Pancreas (tissue), 10 donors: ENCODE measurements at places on chromosomes 12 and 14.

GRCh38 chr12:132469423-132469822, 20.5 kb upstream of the FBRSL1 start:
- no peak overlapping the region for H3K27ac ChIP-seq
- no peak for DNase-seq
- H3K27me3 ChIP-seq = no peaks in the 10 kb centered on the region
- H3K4me1 ChIP-seq = no peaks in the 10 kb centered on the region
- no peak overlapping the region for H3K4me3 ChIP-seq
- no peaks in the 10 kb centered on the region for H3K36me3 ChIP-seq

GRCh38 chr14:77324289-77324688, 3.5 kb downstream of the GSTZ1 start:
- DNase-seq = no peak
- H3K27ac ChIP-seq = no peak overlapping the region
- H3K27me3 ChIP-seq = no peaks in the 10 kb centered on the region
- H3K36me3 ChIP-seq = no peaks in the 10 kb centered on the region
- no peak overlapping the region for H3K4me3 ChIP-seq

GRCh38 chr12:29578731-29579130, 81.2 kb upstream of the OVCH1 start:
- no peak overlapping the region for H3K27ac ChIP-seq
- H3K4me3 ChIP-seq = no peak overlapping the region
- H3K4me1 ChIP-seq = no peaks in the 10 kb centered on the region
- DNase-seq = no peak
- no peaks in the 10 kb centered on the region for H3K36me3 ChIP-seq

DNA sequence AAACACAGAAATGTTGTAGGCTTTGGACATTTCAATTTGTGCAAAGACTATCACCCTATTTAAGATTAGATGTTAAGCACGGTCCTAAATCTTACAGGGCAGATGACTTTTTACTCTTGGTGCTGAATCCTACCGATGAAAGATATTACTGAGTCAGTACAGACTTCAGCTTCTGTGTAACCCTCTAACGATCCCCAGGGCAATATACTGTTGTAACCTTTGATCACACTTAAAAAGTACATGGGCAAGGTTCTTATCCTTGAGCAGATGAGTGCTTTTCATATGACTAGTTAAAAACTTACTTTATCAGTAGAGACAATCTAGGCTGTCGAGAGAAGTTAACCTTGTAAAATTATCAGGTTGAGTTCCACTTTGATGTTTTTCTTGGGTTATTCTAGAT, 22.5 kb downstream of the PDE3A start:
- no peaks in the 10 kb centered on the region for H3K36me3 ChIP-seq
- H3K27ac ChIP-seq = no peak overlapping the region
- no peak for DNase-seq
- no peak overlapping the region for H3K4me3 ChIP-seq
- no peaks in the 10 kb centered on the region for H3K4me1 ChIP-seq

GRCh38 chr14:54591461-54591860, 24.5 kb downstream of the SAMD4A start:
- DNase-seq = no peak
- no peaks in the 10 kb centered on the region for H3K4me1 ChIP-seq
- no peaks in the 10 kb centered on the region for H3K27me3 ChIP-seq
- no peaks in the 10 kb centered on the region for H3K36me3 ChIP-seq
- H3K4me3 ChIP-seq = no peak overlapping the region

- no peak for DNase-seq
- no peaks in the 10 kb centered on the region for H3K4me1 ChIP-seq
- H3K4me3 ChIP-seq = no peak overlapping the region
- H3K27ac ChIP-seq = no peak overlapping the region
- no peaks in the 10 kb centered on the region for H3K36me3 ChIP-seq
These were observed 418.9 kb downstream of the ZFP36L1 start for GRCh38 chr14:68373847-68374444.

DNA sequence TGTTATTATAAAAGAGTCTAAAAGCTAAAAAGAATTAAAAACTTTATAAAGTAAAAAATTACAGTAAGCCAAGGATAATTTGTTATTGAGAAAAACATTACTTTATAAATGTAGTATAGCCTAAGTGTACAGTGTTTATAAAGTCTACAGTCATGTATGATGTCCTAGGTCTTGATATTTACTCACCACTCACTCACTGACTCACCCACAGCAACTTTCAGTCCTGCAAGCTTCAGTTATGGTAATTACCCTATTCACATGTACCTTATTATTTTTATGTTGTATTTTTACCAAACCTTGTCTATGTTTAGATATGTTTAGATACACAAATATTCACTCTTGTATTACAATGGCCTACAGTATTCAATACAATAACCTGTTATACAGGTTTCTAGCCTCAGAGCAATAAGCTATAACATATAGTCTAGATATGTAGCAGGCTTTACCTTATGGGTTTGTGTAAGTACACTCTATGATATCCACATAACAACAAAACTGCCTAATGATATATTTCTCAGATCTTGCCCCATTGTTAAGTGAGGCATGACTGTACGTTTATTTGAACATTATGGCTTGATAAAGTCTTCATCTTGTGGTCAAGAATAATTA, 113.7 kb upstream of the KITLG start:
- no peaks in the 10 kb centered on the region for H3K27me3 ChIP-seq
- H3K4me1 ChIP-seq = no peaks in the 10 kb centered on the region
- DNase-seq = no peak
- H3K4me3 ChIP-seq = no peak overlapping the region
- no peaks in the 10 kb centered on the region for H3K36me3 ChIP-seq

DNA sequence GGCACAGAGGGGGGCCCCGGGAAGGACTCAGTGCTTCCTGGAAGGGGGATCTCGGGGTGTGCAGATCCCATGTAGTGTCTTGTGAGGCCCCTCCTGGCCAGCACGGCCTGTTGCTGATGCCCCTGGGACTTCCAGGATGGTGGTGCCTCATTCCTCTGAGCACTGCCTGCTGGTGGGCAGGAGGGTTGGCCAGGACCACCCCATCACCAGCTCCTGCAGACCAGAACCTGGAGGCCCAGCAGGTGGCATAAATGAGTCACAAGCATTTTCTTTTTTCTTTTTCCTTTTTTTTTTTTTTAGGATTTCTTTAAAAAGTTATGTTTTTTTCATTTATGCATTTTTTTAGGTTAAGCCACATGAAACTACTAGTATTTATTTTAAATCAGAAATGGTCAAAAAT, 8.0 kb downstream of the MMP17 start:
- no peak overlapping the region for H3K4me3 ChIP-seq
- no peak overlapping the region for H3K27ac ChIP-seq
- H3K36me3 ChIP-seq = no peaks in the 10 kb centered on the region

DNA sequence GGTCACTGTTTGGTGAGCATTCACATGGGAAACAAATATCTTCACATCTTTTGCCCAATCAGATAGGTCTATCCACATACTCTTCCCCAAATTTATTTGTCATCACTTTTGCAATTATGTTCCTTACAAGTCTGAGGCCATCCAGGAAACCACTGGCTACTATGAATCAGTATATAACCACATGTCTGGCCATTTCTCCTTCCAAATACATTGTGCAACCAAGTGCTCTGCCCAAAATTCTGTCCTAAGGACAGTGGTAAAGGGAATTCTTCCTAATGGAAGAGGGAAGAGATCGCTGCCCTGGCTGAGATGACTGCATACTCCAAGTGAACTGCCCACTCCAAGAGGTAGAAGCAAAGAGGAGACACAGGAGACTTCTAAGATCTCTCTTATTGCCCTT, 148.9 kb upstream of the MAX start:
- no peak overlapping the region for H3K27ac ChIP-seq
- H3K27me3 ChIP-seq = no peaks in the 10 kb centered on the region
- DNase-seq = no peak
- H3K4me3 ChIP-seq = no peak overlapping the region
- H3K4me1 ChIP-seq = peaks cover 20% of the 10 kb centered on the region

- H3K4me3 ChIP-seq = no peak overlapping the region
- H3K27ac ChIP-seq = no peak overlapping the region
- no peaks in the 10 kb centered on the region for H3K4me1 ChIP-seq
- no peak for DNase-seq
These were observed 47.8 kb downstream of the SLC25A21 start for GRCh38 chr14:37124614-37125013.
